Stimulated activated CD4-positive, alpha-beta T cell treated with anti-CD3 and anti-CD28 coated beads, TNF-alpha, amount 100 ng/mL, for 4 hours (primary cell): ENCODE measurements at places on chromosomes 7 and 10.

DNA sequence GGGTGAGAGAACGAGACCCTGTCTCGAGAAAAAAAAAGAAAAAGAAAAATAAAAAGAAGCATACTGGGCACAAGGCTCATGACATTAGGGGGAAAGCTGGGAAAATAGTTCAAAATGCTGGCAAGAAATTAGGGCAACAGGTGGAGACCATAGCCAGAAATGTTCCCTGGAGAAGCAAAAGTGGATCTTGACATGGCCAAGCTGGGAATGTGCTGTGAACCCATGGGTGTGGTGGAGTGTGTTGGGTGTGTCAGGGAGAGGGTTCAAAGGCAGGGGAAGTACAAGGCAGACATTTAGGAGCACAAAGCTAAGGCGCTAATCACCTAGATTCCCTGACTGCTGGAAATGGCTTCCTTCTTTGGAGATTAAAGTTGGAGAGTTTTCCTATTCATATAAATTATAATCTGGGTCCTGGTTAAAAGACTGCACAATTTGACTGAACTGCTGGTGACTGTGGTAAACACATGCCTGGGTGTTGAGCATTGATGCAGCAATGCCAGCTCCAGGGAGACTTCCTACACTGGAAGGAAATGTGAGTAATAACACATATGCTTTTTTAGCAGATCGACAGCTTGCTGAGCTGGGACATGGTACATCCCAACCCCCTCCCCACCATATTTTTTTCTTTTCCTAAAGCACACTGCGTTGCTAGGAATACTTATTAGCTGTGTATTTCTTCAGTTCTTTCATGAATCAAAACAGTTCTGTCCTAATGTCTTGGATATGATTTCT, 70.1 kb upstream of the ARHGAP21 start:
- no peak for DNase-seq

DNA sequence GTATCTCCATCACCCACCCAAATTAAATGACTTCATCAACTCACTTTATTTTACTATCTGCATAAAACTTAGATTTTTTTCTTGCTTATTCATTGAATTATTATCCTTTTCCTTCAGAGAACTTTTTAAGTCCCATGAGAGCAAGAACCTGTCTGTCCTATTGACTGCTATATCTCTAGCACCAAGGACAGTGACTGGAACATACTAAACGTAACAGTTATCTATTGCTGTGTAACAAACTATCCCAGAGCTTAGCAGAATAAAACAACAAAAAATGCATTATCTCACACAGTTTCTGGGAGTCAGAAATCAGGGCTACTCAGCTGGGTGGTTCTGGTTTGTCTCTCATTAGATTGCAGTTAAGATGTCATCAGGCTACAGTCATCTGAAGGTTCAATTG, 401.7 kb upstream of the AUTS2 start:
- no peak for DNase-seq

- no peak for DNase-seq
These were observed 91.5 kb upstream of the EGR2 start for GRCh38 chr10:62907470-62908212.

DNA sequence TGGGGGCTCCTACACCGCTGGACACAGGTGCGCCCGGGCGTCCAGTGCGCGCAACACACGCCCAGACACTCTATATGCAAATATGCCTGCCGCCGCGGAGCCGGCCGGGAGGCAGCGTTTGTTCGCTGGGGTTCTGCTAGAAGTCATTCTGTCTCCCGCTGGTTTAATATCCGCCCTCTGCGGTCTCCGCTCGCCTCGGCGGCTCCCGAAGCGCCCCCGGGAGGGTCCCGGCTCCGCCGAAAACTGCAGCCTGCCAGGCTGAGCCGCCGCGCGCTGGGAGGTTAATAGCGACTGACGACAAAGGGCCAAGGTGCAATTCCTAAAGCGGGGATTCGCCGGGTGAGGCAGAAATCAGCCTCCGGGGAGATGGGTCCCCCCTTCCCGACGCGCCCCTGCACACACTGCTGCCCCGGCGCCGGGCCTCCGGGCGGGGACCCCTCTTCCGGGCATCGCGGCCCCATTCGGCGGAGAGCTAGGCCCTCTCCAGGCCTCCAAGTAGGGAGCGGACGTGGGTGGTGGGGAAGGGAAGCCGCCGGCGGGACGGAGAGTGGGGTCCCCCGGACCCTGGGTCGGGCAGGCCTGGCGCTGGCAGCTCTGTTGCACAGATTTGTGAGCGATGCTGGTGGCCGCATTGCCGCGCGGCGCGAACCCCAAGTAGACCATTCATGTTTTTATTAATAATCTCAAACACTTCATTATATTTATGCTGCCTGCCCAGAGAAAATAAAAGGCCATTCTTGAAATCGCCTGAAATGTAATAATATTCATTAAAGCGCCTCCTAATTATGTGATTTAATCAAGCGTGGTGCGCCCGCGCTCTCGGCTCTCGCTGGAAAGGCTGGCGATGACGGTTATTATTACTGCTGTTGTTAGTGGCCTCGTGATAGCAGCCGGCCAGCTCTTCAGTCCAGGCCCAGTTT, 9.1 kb downstream of the EN2 start:
- no peak for DNase-seq

DNA sequence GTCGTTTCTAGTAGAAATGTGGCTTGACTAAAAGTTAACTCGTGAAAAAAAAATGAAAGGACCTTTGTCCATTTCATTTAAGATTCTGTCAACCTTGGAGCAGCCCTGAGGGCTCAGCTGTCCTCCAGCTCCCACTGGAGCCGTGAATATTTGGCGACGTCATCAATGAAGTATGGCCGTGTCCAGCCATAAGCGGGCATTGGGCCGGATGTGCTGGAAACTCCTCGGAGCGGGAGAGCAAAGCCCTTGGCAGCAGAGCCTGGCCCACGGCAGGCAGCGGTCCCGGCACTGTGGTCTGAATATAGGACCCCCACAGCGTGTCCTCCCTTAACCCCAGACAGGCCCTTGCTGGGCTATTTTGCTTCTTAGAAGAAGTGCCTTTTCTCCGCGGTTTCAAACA, 50.0 kb downstream of the JAKMIP3 start:
- DNase-seq: no peak

GRCh38 chr10:27253576-27253975, 13.0 kb upstream of the ACBD5 start:
- DNase-seq: no peak

GRCh38 chr10:31962826-31963588, 34.4 kb upstream of the ARHGAP12 start:
- no peak for DNase-seq

DNA sequence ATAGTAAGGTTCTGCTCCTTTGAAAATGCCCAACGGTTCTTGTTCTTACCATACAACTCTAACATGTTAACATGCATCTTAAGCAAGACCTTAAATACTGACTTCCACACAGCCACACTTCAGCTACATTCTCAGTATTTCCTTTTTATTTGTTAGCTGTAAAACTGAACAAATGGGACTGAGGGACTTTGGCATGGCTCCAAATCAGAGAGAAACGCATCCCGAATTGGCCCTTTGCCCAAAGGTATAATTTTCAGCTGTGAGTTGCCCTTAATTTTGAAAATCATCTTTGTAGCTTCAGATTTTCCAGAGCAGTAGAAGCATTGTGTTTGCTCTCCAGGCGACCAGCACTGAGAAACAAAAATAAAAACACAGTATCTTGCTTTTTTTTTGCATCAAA, 56.4 kb downstream of the NEUROD6 start:
- no peak for DNase-seq

- DNase-seq: no peak
These were observed 231.8 kb downstream of the WDR37 start for GRCh38 chr10:1287971-1288401.

GRCh38 chr10:109963439-109963838, 40.1 kb upstream of the XPNPEP1 start:
- no peak for DNase-seq
